ENCODE measurements at places on chromosomes 4 and X. TPM values are rescaled to one million over a fixed set of nuclear protein-coding genes. Genes with fewer than 3 reads are reported as not detected.

- no peak overlapping the region for H3K4me3 ChIP-seq
- H3K36me3 ChIP-seq: no peaks in the 10 kb centered on the region
- no peak for DNase-seq
- H3K27ac ChIP-seq: no peak overlapping the region
- no peaks in the 10 kb centered on the region for H3K4me1 ChIP-seq
Observed at GRCh38 chr4:41455206-41455605, 82.8 kb upstream of the LIMCH1 start.

Gene TMPRSS11B
- not detected for polyA plus RNA-seq

DNA sequence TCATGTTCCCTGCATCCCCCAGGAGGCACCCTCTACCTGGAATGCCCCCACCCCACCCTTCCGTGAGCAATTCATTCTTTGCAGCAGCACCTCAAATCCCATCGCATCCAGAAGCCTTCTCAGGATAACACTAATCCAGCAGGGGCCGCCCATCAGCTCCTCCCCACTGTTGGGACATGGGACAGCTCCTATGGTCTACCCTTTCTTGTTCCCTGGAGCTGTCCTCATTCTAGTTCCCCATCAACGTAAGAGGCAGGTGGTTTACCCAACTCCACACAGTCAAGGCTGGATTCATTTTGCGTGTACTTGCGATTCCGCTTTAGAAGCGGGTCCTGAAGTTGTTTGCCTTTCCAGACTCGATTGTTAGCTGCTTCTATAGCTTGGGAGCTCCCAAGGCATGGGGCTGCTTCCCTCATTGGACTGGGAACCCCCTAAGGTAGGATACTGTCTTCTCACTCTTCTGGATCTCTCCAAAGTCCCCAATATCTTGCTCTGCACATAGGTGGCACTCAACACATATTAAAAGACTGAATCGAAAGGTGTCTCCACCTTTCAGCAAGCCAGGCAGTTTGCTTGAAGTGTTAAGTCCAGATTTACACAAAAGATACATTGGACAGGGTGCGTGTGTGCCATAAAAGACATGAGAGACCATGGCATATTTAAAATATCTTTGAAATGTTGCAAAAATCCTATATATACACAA is 942 bp upstream of the APLN start:
- no peaks in the 10 kb centered on the region for H3K36me3 ChIP-seq
- DNase-seq: no peak
- H3K4me3 ChIP-seq: peak overlapping the region; percentile 72
- H3K27ac ChIP-seq: no peak overlapping the region
- H3K4me1 ChIP-seq: peaks cover 18% of the 10 kb centered on the region
- peaks cover 29% of the 10 kb centered on the region for H3K27me3 ChIP-seq

GRCh38 chr4:79959652-79960051 is 113.4 kb downstream of the ANTXR2 start:
- no peak overlapping the region for H3K4me3 ChIP-seq
- no peak overlapping the region for H3K27ac ChIP-seq
- H3K4me1 ChIP-seq: no peaks in the 10 kb centered on the region
- H3K36me3 ChIP-seq: peaks cover 17% of the 10 kb centered on the region
- no peak for DNase-seq
- no peaks in the 10 kb centered on the region for H3K27me3 ChIP-seq

DNA sequence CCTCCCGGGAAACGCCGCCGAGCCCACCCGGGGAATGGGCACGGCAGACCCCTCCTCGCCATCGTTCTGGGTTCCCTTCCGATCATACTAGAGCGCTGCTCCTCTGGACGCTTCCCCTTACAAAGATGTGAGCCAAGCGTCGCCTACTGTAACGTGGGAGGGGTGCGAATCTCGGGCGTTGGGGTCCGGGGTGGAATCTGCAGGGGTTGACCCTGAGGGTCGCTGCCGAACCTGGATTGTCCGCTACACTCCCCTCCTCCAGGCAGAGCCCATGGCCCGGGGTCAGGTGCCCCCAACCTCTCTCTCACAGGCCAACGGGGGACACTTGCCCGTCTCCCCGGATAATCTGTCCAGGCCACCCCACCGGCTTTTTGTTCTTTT is 13.8 kb downstream of the BCOR start:
- H3K4me3 ChIP-seq: peak overlapping the region; percentile 77
- DNase-seq: no peak
- H3K4me1 ChIP-seq: peaks cover 84% of the 10 kb centered on the region
- peak overlapping the region; percentile 69 for H3K27ac ChIP-seq

Gene PLP1
- polyA plus RNA-seq: not detected

DNA sequence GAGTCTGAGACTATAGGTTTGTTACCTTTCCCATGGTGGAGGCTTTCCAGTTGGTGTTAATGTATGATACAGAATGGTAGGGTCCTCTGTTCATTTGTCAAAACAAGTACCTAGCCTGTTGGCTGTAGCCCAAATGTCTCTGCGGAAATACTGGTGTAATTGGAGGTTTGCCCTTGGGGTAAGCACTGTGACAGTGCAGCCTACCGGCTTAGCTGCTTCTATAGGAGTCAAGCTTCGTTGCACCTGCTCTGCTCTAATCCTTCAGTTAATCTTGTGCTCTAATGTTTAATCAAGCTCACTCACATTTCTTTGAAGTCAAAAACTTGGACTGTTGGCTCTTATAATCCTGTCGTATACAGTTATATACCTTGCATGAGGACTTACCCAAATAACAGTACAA is 203.4 kb downstream of the CCNG2 start:
- H3K27ac ChIP-seq: no peak overlapping the region
- no peaks in the 10 kb centered on the region for H3K36me3 ChIP-seq
- no peaks in the 10 kb centered on the region for H3K4me1 ChIP-seq

Gene MAP3K15
- not detected for polyA plus RNA-seq

Gene GPR34
- polyA plus RNA-seq: 0.16 TPM

Gene CSN1S1
- not detected for polyA plus RNA-seq

GRCh38 chr4:14894392-14895292 is 107.6 kb upstream of the CPEB2 start:
- H3K36me3 ChIP-seq: no peaks in the 10 kb centered on the region
- no peaks in the 10 kb centered on the region for H3K4me1 ChIP-seq
- H3K4me3 ChIP-seq: no peak overlapping the region
- no peak for DNase-seq
- H3K27ac ChIP-seq: no peak overlapping the region

GRCh38 chr4:6224735-6225134 is 24.4 kb upstream of the JAKMIP1 start:
- H3K36me3 ChIP-seq: no peaks in the 10 kb centered on the region
- peaks cover 4% of the 10 kb centered on the region for H3K4me1 ChIP-seq
- no peak overlapping the region for H3K4me3 ChIP-seq
- no peak for DNase-seq

Gene CCNB3
- polyA plus RNA-seq: not detected

- no peaks in the 10 kb centered on the region for H3K27me3 ChIP-seq
- DNase-seq: no peak
- no peaks in the 10 kb centered on the region for H3K4me1 ChIP-seq
- H3K27ac ChIP-seq: no peak overlapping the region
- no peaks in the 10 kb centered on the region for H3K36me3 ChIP-seq
- H3K4me3 ChIP-seq: no peak overlapping the region
Observed at GRCh38 chr4:107115185-107115847, 79.2 kb upstream of the DKK2 start.

GRCh38 chr4:85793233-85793585 is 318.3 kb downstream of the ARHGAP24 start:
- H3K4me3 ChIP-seq: no peak overlapping the region
- H3K36me3 ChIP-seq: no peaks in the 10 kb centered on the region
- no peaks in the 10 kb centered on the region for H3K27me3 ChIP-seq
- no peak for DNase-seq
- H3K4me1 ChIP-seq: peaks cover 6% of the 10 kb centered on the region

GRCh38 chr4:122785099-122785498 is 41.5 kb upstream of the FGF2 start:
- H3K27me3 ChIP-seq: no peaks in the 10 kb centered on the region
- no peaks in the 10 kb centered on the region for H3K4me1 ChIP-seq
- peak overlapping the region; percentile 71 for H3K27ac ChIP-seq
- H3K36me3 ChIP-seq: no peaks in the 10 kb centered on the region
- H3K4me3 ChIP-seq: no peak overlapping the region
- DNase-seq: no peak

DNA sequence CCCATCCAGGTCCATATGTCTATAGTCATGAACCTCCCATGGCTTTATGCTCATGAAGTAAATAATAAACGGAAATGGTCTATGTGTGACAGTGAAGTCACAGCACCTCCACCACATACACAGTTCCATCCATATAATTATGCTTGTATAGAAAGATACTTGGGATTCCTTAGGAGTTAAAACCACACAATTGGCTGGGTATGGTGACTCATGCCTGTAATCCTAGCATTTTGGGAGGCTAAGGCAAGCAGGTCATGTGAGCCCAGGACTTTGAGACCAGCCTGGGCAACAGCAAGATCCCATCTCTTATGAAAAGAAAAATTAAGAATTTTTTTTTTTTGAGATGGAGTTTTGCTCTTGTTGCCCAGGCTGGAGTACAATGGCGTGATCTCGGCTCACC is 55.6 kb upstream of the RBM47 start:
- no peaks in the 10 kb centered on the region for H3K4me1 ChIP-seq
- no peaks in the 10 kb centered on the region for H3K36me3 ChIP-seq
- H3K27ac ChIP-seq: no peak overlapping the region
- no peaks in the 10 kb centered on the region for H3K27me3 ChIP-seq
- H3K4me3 ChIP-seq: no peak overlapping the region

- no peak overlapping the region for H3K27ac ChIP-seq
- no peaks in the 10 kb centered on the region for H3K4me1 ChIP-seq
- H3K4me3 ChIP-seq: no peak overlapping the region
- H3K36me3 ChIP-seq: no peaks in the 10 kb centered on the region
- H3K27me3 ChIP-seq: peaks cover 10% of the 10 kb centered on the region
Observed at GRCh38 chrX:108199691-108200090, 108.1 kb downstream of the ATG4A start.

DNA sequence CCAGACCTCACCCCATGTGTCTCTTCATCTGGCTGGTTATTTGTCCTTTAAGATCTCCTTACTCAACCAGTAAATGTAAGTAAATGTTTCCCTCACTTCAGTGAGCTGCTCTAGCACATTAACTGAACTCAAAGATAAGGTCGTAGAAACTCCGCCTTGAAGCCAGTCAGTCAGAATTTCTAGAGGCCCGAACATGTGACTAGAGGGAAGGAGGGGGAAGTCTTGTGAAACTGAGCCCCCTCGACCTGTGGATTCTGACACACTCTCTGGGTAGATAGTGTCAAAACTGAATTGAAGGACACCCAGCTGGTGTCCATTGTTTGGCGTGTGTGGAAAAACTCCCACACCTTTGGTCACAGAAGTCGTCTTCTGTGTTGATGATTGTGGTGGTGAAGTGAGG is 933.9 kb downstream of the ADGRL3 start:
- no peaks in the 10 kb centered on the region for H3K4me1 ChIP-seq
- H3K36me3 ChIP-seq: no peaks in the 10 kb centered on the region
- H3K27ac ChIP-seq: no peak overlapping the region
- H3K27me3 ChIP-seq: no peaks in the 10 kb centered on the region
- H3K4me3 ChIP-seq: no peak overlapping the region

DNA sequence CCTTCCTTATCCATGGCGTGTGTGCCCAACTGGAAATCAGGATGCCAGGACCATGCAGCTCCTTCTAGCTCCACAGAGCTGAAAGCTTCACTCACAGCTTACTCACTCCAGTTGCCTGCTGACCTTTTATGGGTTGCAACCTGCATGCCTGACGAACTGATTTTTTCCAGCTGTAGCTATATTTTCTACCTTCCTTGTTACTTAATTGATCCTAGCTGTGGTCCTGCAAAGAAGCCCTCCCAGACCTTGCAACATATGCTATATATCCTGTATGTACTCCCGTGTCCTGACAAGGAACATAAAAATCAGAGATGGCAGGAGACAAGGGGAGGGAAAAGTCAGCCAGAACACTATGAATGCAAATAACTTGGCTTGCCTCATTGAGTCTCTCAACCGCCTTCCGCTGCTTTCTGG is 135.3 kb upstream of the LDB2 start:
- no peak overlapping the region for H3K27ac ChIP-seq
- no peak overlapping the region for H3K4me3 ChIP-seq
- no peaks in the 10 kb centered on the region for H3K27me3 ChIP-seq
- no peaks in the 10 kb centered on the region for H3K4me1 ChIP-seq
- no peaks in the 10 kb centered on the region for H3K36me3 ChIP-seq

DNA sequence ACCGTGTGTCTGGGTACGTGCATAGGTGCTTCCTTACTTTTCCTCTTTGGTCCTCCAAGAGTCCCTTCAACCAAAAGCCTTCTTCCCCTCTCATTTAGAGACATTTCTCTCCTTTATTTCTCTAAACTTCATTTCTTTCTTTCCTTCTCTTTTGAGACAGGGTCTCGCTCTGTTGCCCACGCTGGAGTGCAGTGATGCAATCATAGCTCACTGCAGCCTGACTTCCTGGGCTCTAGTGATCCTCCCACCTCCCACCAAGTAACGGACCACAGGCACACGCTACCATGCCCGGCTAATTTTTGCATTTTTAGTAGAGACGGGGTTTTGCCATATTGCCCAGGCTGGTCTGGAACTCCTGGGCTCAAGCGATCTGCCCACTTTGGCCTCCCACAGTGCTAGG is 42.2 kb downstream of the ACOX3 start:
- H3K4me3 ChIP-seq: no peak overlapping the region
- H3K36me3 ChIP-seq: peaks cover 4% of the 10 kb centered on the region
- peaks cover 3% of the 10 kb centered on the region for H3K4me1 ChIP-seq

DNA sequence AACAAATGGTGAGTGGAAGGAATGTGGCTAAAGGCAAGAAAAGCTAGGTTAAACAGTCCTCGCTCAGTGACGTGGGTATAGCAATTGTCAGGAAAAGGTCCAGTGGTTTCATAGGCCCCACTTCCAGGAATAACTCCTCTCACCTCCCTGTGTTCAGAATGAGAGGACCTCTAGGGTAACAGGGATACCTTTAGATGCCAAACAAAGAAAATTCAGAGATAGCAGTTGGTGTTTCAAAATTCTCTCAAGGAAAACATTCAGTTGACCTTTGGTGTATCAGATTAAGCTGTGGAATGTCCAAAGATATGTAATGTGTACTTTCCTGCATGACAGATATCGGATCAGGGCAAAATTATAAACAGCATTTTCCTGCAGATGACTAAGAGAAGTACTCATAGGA is 155.9 kb downstream of the ARHGAP6 start:
- peaks cover 9% of the 10 kb centered on the region for H3K27me3 ChIP-seq
- H3K36me3 ChIP-seq: peaks cover 5% of the 10 kb centered on the region
- H3K4me1 ChIP-seq: no peaks in the 10 kb centered on the region
- DNase-seq: no peak
- no peak overlapping the region for H3K27ac ChIP-seq

- H3K4me3 ChIP-seq: no peak overlapping the region
- DNase-seq: no peak
- no peaks in the 10 kb centered on the region for H3K36me3 ChIP-seq
- H3K4me1 ChIP-seq: no peaks in the 10 kb centered on the region
- H3K27ac ChIP-seq: no peak overlapping the region
Observed at GRCh38 chr4:152087335-152087734, 326.5 kb upstream of the GATB start.

Data from naive B cell (primary cell).